Esophagus (tissue), 2 donors: ENCODE measurements at places on chromosomes 11 and 22. TPM values are rescaled to one million over a fixed set of nuclear protein-coding genes. Genes with fewer than 3 reads are reported as not detected.

Gene MFRP
- polyA plus RNA-seq: not detected

Gene MYEOV
- 32.2 TPM for polyA plus RNA-seq

Gene PRR5L
- polyA plus RNA-seq: 1.1 TPM

Gene KRTAP5-4
- polyA plus RNA-seq: not detected

Gene NOL12
- 43.3 TPM for polyA plus RNA-seq

Gene CNGA4
- polyA plus RNA-seq: 0.06 TPM

Gene NCR3LG1
- polyA plus RNA-seq: 0.71 TPM

Gene MS4A7
- polyA plus RNA-seq: 1.1 TPM

Gene GLYAT
- not detected for polyA plus RNA-seq

Gene TMEM258
- polyA plus RNA-seq: 90.3 TPM

Gene DUSP8
- polyA plus RNA-seq: 0.84 TPM

Gene TBX10
- polyA plus RNA-seq: not detected

Gene CYB5R2
- polyA plus RNA-seq: 10.0 TPM

Gene CHRNA10
- 1.3 TPM for polyA plus RNA-seq

Gene MMP13
- polyA plus RNA-seq: 0.02 TPM

Gene THY1
- polyA plus RNA-seq: 0.92 TPM

Gene OR10A2
- not detected for polyA plus RNA-seq

Gene TRMT112
- 211 TPM for polyA plus RNA-seq

Gene RIC3
- 6.2 TPM for polyA plus RNA-seq

Gene MMP12
- polyA plus RNA-seq: 0.62 TPM

Gene ANO9
- 40.4 TPM for polyA plus RNA-seq

Gene ISX
- polyA plus RNA-seq: not detected

Gene RRP7A
- 19.0 TPM for polyA plus RNA-seq

Gene WNT7B
- polyA plus RNA-seq: 6.8 TPM
